Spleen (tissue), 13 donors: ENCODE measurements at places on chromosomes 16 and 17.

- no peak for DNase-seq
These were observed 35.2 kb downstream of the LRRC75A start for GRCh38 chr17:16456742-16457316.

- no peak for DNase-seq
These were observed 13.3 kb downstream of the SOCS1 start for GRCh38 chr16:11242658-11243057.

DNA sequence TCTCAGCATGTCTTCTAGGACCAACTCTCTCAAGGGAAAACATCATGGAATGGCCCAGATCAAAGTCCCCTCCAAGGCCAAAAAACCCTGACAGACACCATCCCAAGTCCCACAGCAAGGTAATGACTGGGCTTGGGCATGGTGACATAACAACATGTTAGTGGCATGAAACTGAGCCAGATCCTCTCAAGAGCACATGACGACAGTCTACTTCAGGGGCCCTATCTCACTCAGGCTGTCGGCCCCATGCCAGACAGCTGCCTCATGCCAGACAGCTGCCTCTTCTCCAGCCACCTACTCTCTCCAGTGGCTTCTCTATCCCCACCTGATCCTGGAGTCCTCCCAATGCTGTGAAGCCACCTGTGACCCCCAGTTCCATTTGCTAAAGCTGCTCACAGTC, 18.4 kb downstream of the HSD11B2 start:
- no peak for DNase-seq

- DNase-seq, result no peak
These were observed 537.1 kb upstream of the HSBP1 start for GRCh38 chr16:83270640-83271039.

DNA sequence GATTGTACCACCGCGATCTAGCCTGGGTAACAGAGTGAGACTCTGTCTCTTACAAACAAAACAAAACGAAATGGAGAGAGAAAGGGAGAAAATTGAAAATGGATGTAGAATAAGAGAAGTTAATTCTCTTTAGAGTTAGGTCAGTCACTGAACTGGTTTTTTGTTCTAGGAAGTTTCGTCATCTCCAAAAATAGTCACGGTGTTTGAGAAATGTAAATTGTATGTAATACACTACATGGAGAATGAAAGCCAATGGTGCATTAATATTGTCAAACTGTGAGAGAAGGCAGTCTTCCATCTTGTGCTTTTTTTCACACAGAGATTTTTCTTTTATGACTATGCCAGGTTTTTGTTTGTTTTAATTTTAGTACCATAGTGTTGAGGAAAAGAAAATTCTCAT, 145.9 kb downstream of the BCAS3 start:
- no peak for DNase-seq

- DNase-seq, result no peak
These were observed 16.5 kb downstream of the PSME3IP1 start for GRCh38 chr16:57169327-57169726.

DNA sequence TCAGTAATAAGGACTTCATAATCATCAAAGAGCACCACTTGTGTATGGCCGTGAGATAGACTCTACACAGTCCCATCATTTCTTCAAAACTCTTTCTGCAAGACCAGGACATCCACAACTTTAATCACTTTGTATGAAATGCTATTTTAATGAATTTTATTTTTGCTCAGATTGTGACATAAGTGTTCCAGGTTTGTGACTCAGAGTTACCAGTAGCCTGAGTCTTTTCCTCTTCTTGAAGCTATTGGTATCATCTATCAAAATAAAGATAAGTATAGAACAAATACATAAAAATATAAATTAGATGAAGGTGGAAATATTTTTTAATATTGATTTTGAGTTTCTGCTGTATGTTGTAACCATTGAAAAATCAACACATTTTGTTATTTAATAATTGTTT, 16.6 kb upstream of the VWA3A start:
- DNase-seq, result no peak

- DNase-seq, result no peak
These were observed 16.9 kb downstream of the POLR3K start for GRCh38 chr16:36336-36984.

- no peak for DNase-seq
These were observed 390 bp downstream of the MLLT6 start for GRCh38 chr17:38705523-38705802.

GRCh38 chr17:40063901-40064531, 1.3 kb downstream of the THRA start:
- DNase-seq, result no peak

DNA sequence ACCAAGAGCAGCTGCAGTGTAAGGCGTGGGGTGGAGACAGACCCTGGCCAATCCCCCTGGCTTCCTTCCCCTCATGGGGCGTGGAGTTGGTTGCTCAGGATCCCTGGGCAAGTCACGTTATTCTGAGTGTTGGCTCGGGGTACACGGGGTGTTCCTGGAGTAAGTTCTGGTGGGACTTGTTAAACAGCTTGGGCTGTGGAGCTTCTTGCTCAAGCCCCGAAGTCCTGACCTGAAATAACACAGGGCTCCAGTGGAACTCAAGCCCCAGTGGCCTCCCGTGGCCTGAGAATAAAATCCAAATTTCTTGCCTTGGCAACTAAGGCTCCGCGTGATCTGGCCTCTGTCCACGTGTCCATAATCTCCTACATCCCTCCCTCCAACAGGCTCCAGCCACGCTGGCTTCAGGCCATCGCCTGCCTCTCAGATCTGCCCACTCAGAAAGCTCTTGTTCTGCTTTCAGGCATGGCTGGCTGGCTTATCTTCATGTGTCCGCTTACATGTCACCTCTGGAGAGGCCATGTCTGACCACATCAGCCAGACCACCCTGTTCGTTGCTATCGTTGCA, 49.3 kb upstream of the BCO1 start:
- DNase-seq, result no peak

DNA sequence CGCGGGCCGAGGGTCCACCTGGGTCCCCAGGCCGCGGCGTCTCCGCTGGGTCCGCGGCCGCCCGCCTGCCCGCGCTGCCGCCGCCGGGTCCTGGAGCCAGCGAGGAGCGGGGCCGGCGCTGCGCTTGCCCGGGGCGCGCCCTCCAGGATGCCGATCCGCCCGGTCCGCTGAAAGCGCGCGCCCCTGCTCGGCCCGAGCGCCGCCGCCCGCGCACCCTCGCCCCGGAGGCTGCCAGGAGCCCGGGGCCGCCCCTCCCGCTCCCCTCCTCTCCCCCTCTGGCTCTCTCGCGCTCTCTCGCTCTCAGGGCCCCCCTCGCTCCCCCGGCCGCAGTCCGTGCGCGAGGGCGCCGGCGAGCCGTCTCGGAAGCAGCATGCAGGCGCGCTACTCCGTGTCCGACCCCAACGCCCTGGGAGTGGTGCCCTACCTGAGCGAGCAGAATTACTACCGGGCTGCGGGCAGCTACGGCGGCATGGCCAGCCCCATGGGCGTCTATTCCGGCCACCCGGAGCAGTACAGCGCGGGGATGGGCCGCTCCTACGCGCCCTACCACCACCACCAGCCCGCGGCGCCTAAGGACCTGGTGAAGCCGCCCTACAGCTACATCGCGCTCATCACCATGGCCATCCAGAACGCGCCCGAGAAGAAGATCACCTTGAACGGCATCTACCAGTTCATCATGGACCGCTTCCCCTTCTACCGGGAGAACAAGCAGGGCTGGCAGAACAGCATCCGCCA, 504 bp downstream of the FOXC2 start:
- peak; percentile 71 for DNase-seq

DNA sequence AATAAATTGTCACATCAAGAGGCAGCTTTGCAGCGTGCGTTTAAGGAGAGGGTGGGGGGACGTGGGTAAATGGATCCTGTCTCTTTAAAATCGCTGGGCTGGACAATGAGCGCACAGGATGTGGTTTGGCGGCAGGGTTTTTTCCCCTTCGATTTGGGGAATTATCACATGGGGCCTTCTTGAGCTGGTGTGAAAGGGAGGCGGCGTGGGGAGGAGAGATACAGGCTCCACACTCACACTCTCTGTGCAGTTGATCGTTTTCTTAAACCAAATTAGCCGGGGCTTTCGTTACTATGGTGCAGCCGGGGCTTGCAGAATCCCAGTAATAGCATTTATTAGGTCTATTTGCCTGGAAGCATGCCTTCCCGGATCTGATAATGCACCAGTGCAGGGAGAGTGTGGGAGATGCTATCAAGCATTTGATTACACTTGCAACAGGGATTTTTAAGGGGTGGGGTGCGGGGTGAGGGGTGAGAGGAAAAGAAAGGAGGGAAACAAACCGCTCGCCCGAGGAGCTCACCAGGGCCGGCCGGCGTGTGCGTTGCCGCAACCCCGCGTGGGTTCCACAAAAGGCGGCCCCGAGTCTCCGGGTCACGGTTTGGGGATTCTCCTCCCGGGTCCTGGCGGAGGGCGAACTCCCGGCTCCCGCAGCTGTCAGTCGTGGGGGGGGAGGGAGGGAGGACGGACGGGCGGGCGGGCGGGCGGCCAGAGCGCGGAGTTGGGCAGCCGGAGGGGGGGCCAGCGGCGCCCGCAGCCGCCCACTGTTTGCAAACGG, 58.8 kb upstream of the GSE1 start:
- DNase-seq, result peak; percentile 90

DNA sequence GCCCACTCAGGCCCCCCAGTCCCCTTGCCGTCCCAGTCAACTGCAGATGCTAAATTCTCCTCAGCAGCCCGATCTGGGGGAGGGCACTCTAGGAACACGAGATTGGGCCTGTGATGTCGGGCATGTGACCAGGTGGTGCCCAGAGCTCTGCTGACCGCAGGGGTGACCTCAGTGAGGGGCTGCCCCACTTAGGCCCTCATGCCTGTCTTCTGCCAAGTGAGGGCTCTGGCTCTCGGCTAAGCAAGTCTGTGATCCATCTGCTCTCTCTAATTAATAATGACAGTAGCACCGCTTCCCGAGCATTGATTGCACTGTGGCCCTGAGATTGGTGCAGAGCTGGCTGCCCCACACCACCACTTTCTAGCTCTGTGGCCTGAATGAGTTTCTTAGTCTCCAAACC, 138.8 kb downstream of the MRM1 start:
- DNase-seq, result peak; percentile 38

GRCh38 chr17:82892899-82893565, 53.2 kb upstream of the ZNF750 start:
- peak; percentile 86 for DNase-seq

- peak; percentile 92 for DNase-seq
These were observed 138.7 kb upstream of the RPH3AL start for GRCh38 chr17:491086-492021.

- DNase-seq, result no peak
These were observed 63.8 kb downstream of the GSG1L start for GRCh38 chr16:27999687-28000086.

DNA sequence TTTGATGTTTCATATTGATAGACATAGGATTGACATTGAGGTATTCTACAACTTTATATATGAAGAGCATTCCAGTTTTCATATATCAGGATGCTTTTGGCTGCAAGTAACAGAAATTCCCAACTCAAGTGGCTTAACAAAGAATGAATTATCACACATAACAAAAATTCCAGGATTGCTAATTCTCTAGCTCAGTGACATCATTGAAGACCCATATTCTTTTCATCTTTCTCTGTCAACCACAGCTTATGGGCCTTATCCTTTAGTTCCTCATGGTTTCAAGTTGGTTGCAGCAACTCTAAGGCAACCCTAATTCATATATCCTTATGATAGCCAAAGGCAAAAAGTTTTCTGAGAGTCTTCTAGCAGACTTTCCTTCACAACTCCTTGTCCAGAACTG, 91.5 kb upstream of the HAS3 start:
- DNase-seq, result no peak

DNA sequence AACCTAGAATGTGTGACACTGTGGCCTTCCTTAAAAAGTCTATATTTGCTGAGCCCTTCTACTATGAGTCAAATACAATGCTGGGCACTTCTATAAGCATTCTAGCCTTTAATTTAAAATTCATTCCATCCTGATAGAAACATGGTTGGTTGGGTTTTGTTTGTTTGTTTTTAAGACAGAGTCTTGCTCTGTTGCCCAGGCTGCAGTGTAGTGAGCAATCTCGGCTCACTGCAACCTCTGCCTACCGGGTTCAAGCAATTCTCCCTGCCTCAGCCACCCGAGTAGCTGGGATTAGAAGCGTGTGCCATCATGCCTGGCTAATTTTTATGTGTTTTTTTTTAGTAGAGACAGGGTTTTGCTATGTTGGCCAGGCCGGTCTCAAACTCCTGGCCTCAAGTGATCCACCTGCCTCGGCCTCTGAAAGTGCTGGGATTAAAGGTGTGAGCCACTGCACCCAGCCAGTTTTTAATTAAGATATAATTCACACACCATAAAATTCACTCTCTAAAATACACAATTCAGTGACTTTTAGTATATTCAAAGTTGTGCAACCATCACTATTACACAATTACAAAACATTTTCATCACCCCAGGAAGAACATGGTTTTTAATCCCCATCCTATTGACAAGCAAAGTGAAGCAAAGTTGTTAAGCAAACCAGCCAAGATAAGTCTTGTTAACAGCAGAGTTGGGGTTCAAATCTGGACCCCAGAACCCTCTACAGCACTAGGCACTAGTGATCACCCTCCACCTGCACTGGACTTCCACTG, 42.8 kb downstream of the CMTM4 start:
- DNase-seq, result no peak

DNA sequence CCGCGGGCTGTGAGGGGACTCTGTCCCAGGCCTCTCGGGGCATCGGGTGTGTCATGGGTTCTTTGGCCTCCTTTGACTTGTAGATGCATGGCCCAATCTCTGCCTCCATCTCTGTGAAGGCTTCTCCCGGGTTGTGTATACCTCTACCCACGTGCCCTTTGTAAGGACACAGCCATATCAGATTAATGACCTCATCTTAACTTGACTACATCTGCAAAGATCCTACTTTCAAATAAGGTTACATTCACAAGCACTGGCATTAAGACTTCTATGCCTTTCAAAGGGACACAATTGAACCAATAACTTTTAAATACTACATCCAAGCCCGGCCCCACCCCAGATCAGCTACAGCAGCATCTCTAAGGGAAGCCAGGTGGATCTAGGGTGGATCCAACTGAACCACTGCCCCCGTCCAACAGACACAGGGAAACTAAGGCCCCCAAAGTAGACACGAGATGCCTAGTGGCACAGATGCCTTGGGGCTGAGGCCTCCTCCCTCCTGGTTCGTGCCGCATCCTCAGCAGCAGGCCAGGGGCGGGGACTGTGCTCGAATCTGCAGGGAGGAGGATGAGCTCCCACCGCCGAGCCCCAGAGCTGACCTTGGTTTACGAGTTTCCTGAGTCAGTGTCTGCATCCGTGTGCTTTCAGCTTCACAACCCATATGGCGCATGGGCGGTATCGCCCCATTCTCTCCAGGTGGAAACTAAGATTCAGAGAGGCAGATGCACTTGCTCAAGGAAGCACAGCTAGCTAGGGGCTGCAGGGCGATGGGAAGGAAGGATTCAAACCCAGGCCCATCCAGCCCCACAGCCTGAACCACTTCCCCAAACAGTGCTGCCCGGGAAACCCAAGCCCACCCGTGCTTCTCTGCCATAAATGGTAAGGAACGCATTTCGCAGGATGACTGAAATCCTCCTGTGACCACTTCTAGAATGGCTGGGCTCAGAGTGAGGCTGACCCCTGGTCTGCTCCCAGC, 353.3 kb downstream of the C16orf95 start:
- peak; percentile 32 for DNase-seq
